Neuronal stem cell (in vitro differentiated cells): ENCODE measurements at places on chromosomes 6 and 20.

DNA sequence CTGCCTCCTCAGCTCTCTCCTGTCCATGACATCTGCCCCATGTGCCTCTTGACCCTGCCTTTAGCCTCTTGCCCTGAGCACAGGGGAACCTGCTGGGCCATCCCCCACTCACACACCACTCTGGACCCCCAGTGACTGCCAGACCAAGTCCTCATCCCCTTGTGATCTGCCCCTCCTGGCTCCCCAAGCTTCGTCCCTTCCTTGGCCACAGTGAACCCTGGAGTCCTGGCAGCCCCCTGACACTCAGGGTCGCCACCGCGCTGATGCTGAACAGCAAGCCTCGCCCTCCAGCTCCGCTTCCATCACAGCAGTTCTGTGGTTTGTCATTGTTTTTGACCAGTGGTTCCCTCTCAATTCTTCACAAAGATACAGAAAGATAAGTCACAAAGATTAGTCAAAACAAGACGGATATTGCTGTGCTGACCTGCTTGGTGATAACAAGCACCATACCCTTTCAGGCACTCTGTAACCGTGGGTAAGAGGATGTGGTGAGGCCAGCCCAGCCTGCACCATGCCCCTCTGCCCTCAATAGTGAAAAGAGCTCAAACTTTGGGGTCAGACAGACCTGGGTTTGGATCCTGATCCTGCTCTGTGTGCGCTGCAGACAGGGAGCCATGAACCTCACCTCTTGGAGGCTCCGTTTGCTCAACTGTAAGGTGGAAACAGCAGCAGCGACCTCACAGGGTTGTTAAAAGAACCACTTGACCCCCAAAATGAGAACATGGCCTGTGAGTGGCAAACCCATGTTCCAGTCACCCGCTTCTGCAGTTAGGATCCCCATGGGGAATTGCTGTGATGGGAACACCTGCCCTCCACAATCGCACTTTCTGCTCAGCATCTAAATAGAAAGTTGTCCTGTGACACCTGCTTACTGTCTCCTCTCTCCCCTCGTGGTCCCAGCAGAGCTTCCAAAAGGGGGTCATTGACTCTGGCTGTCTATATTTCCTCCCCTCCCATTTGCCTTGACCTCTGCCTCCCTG, 114.5 kb downstream of the TOX2 start:
- DNase-seq = no peak

DNA sequence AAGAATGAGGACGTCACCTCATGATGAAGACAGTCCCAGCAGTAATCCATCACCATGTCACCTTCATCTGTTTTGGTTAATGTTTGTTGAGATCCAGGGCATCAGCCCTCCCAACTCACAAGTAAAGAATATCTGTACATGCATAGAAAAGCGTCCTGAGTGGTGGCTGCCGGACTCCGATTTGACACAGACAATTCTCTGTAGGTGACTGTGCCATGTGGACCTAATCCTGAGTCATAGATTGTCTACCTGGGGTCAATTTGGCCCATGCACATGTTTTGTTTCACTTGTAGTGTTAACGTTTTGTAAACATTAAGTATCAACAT, 168.4 kb upstream of the UST start:
- DNase-seq = no peak

DNA sequence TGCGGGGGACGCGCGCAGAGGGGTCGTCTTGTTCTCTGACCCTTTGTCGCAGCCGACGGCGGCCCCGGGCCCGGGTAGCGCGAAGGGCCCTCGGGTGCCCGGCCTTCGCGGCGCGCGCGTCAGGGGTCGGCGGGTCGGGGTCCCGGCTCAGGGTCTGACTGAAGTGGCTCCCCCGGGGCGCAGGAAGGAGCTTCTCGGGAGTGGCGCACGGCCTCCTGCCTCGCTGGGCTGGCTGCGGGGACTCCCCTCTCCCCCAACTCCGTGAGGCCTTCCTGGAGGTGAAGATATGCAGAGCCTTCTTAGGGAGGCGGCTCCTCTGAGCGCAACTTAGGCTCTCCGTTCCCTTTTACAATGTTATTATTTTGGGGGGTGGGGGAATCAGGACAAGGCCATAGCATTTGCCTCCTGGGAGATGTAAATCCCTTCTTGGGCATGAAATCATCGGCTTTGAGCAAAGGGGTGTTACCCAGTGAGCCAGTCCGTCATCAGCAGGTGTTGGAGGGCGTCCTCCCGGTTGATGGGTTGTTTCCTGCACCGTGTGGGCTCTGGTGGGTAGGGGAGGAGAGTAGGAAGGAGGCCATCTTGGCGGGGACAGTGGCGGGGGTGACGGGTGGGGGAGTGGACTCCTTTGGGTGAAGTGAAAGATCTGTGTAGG, 523 bp downstream of the CDS2 start:
- DNase-seq = peak; percentile 15

- DNase-seq = no peak
Measured at GRCh38 chr6:75495011-75495410, 1.4 kb upstream of the FILIP1 start.

- DNase-seq = no peak
Measured at GRCh38 chr20:37233548-37234253, 27.9 kb downstream of the GHRH start.
